Sigmoid colon (tissue), 7 donors: ENCODE measurements at places on chromosomes 12 and 14. TPM values are rescaled to one million over a fixed set of nuclear protein-coding genes. Genes with fewer than 3 reads are reported as not detected.
A peak's percentile ranks its signal among the peaks of the same experiment; 100 is the strongest.

ZNF891 gene
- 4.3 TPM for total RNA-seq

CLEC1B gene
- not detected for total RNA-seq

MYF6 gene
- total RNA-seq, result not detected

KLHL33 gene
- 0.41 TPM for total RNA-seq

PRKD1 gene
- total RNA-seq, result 20.0 TPM

SLC7A8 gene
- 16.8 TPM for total RNA-seq

LAG3 gene
- 1.4 TPM for total RNA-seq

GRCh38 chr12:55974308-55974730 is 441 bp downstream of the RAB5B start:
- DNase-seq, result peak; percentile 82
- no peaks in the 10 kb centered on the region for H3K27me3 ChIP-seq

DNA sequence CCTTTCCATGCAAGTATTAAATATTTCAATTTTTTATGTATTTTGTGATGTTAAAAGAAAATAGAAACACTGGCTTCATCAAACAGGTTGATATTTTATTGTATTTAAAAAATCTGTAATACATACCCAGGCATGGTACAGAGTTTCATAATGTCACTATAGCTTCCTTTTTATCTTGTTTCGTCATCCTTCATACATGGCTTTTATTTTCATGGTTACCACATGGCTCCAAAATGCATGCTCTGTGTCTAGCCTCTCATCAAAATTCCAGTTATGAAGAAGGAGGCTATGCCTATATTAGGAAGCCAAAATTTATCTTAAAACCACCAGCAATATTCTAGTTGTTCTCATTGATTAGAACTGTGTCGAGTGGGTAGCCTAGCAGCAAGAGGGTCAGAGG is 464.8 kb downstream of the BTG1 start:
- no peaks in the 10 kb centered on the region for H3K4me1 ChIP-seq
- H3K27me3 ChIP-seq, result no peaks in the 10 kb centered on the region
- DNase-seq, result no peak
- no peak overlapping the region for H3K4me3 ChIP-seq
- no peak overlapping the region for H3K27ac ChIP-seq
- H3K36me3 ChIP-seq, result no peaks in the 10 kb centered on the region

- H3K36me3 ChIP-seq, result no peaks in the 10 kb centered on the region
- DNase-seq, result no peak
- H3K27me3 ChIP-seq, result no peaks in the 10 kb centered on the region
- H3K4me3 ChIP-seq, result no peak overlapping the region
- H3K4me1 ChIP-seq, result peaks cover 23% of the 10 kb centered on the region
Observed at GRCh38 chr14:69287098-69288010, 27.4 kb downstream of the GALNT16 start.

DNA sequence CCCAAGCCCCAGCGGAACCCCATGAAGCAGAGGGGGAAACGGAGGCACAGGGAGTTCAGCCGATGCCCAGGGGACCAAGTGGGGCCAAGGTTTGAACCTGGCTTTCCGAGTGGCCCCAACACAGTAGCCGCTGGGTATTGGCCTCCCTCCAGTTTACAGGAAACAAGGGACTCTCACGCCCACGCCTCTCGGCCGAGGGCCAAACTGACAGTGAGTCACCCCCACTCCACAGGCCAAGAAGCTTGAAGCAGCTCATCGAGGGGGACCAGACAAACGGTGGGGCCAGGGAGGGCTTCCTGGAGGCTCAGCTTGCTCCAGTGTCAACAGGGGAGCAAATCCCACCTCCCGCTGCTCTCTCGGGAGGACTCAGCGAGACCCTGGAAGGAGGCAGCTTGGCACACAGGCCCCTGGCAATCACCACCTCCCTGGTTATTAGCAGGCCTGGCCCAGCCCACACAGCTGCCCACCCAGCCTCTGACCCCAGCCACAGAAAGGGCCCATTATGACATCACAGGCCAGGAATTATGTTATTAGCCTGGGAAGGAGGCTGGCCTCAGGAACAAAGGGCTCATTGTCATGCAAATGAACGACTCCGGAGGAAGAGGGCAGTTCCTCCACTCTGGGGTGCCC is 54.6 kb downstream of the NCOR2 start:
- no peaks in the 10 kb centered on the region for H3K27me3 ChIP-seq
- H3K4me1 ChIP-seq, result peaks cover 99% of the 10 kb centered on the region
- peak overlapping the region; percentile 99 for H3K27ac ChIP-seq
- H3K4me3 ChIP-seq, result no peak overlapping the region

GRCh38 chr12:2336409-2336829 is 283.6 kb downstream of the CACNA1C start:
- DNase-seq, result no peak
- peaks cover 87% of the 10 kb centered on the region for H3K4me1 ChIP-seq
- no peaks in the 10 kb centered on the region for H3K36me3 ChIP-seq

GRCh38 chr12:10339053-10339840 is 31.6 kb downstream of the KLRD1 start:
- no peak overlapping the region for H3K27ac ChIP-seq
- no peaks in the 10 kb centered on the region for H3K27me3 ChIP-seq
- H3K4me1 ChIP-seq, result no peaks in the 10 kb centered on the region
- no peak for DNase-seq

DNA sequence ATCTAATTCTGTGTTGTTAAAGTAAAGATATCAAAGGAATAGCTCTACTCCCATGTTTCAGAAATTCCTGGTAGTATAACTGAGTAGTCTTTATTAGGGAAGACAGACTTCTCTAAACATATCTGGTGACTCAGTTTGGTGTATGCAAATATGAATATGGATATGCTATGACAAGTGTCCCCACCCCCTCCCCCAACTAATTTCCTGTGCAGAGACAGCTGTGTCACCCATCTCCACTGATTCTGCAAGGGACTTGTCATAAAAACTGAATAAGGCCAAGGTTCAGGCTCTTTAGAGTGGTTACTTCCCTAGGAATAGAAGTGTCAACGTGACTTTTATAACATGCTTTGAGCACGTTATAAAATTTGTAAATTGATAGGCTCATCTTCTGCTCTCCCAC is 429.1 kb downstream of the DAD1 start:
- H3K27me3 ChIP-seq, result no peaks in the 10 kb centered on the region
- H3K4me1 ChIP-seq, result no peaks in the 10 kb centered on the region

DNA sequence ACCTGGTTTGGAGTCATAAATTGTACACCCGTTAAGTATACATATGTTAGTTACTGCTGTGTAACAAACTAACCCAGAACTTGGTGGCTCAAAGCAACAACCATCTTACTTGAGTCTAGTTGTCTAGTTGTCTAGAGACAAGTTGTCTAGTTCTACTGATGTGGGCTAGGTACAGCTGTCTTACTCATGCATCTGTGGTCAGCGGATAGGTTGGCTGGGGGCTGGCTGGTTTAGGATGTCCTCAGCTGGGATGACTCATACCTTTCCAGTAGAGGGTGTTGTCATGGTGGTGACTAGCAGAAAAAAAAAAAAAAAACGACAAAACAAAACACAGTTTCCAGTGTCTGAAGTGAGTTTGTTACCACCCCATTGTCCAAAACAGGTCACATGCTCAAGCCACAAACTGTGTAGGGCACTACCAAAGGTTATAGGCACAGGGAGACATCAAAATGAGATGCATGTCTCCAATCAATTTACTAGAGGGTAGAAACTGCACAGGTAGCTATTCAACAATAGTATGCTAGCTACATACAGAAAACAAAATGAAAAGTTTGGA is 680.3 kb downstream of the MED13L start:
- no peaks in the 10 kb centered on the region for H3K27me3 ChIP-seq
- no peak for DNase-seq
- H3K27ac ChIP-seq, result no peak overlapping the region
- no peaks in the 10 kb centered on the region for H3K36me3 ChIP-seq
- H3K4me3 ChIP-seq, result no peak overlapping the region
- peaks cover 13% of the 10 kb centered on the region for H3K4me1 ChIP-seq

GRCh38 chr12:3261782-3262359 is 184.7 kb downstream of the TSPAN9 start:
- DNase-seq, result no peak
- H3K27ac ChIP-seq, result no peak overlapping the region
- no peaks in the 10 kb centered on the region for H3K27me3 ChIP-seq
- no peak overlapping the region for H3K4me3 ChIP-seq
- H3K36me3 ChIP-seq, result no peaks in the 10 kb centered on the region

- H3K36me3 ChIP-seq, result no peaks in the 10 kb centered on the region
- H3K4me1 ChIP-seq, result no peaks in the 10 kb centered on the region
- no peaks in the 10 kb centered on the region for H3K27me3 ChIP-seq
- H3K4me3 ChIP-seq, result no peak overlapping the region
- no peak overlapping the region for H3K27ac ChIP-seq
Observed at GRCh38 chr14:69170839-69171238, 17.9 kb upstream of the DCAF5 start.

DNA sequence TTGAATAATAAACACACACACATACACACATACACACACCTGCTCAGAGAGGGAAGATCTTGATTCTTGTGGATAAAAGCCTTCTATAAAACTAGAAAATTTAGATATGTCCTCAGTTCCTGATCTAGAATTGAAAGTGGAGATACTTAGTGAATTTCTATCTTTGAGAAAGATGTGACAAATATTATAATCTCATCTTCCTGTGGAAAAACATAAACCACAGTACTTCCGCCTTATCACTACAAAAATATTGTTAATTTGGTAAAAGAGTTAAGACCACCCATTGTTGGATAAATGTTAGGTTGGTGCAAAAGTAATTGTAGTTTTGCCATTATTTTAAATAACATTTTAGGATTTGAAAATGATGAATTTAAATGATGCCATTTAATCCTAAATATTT is at the start of gene KLRK1:
Gene KLRK1 (minus strand): TSS at position 138 of the 400 bp plus-strand sequence. CDS start 1,231 bp downstream, outside the sequence.
- no peaks in the 10 kb centered on the region for H3K27me3 ChIP-seq
- no peak within 1 kb of the TSS for H3K4me3 ChIP-seq
- H3K36me3 ChIP-seq, result no peaks in the 10 kb centered on the region
- DNase-seq, result no peak

DNA sequence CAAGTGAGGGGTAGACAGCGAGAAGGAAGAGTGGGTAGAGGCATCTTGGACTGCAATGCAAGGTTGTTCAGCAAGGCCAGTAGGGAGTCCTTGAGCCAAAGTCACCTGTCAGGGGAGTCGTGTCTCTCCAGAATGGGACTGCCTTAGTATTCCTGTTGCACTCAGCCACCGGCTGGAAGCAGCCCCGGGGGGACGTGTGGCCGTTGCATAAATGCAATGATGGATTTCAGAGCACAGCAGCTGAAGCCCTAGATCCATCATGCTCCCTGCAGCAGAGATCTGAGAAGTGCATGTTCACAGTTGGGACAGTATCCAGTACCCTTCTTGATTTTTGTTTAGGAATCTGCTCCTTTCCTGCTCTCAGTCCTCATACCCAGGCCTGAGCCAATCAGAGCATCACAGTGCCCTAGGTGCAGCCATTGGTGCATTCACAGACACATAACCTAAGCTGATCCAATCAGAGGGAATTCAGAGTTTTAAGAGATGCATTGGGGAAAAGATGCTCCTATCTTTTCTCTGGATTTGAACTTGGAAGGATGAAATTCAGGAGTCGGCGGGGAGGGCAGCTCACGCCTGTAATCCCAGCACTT is 62.9 kb downstream of the HSPB8 start:
- no peak overlapping the region for H3K27ac ChIP-seq
- H3K36me3 ChIP-seq, result no peaks in the 10 kb centered on the region
- DNase-seq, result no peak
- no peaks in the 10 kb centered on the region for H3K4me1 ChIP-seq
- no peaks in the 10 kb centered on the region for H3K27me3 ChIP-seq
- no peak overlapping the region for H3K4me3 ChIP-seq
